GM12892 (cell line): ENCODE measurements at places on chromosomes 7 and 10.

DNA sequence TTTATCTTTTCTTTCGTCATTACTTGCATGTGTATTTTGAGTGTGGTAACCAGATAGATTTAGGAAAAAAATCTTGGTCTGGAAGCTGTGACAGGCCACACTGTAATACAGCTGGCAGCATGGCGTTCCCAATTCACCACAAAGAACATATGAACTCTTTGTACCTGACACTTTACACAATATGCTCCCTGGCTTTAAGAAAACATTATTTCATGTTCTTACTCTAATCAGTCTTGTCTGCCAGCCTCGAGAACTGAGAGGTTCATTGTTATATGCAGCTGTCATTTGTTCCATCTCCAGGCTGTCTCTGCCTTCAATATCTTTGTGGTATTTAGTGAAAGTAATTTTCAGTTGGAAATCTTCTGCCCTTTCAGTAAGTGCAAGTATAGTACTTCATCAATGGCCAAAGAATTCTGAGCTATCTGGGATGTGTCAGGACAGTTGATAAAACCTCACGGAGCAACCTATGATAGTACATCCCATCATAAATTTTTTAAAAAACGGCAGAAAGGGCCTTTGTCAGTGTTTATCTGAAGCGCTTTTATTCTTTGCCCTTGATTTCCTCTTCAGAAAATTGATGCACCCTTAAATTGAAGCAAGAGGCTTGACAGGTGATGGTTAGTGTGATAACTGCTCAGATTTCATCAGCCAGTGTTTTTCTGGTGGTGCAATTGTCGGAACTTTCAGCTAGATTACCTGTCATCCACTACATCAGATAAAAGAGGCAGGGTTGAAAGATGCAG lies 146.3 kb upstream of the SP8 start:
- DNase-seq: no peak

- no peak for DNase-seq
Observed at GRCh38 chr10:68403701-68404100, 3.4 kb downstream of the RUFY2 start.

- DNase-seq: no peak
Observed at GRCh38 chr10:67863094-67863493, 21.4 kb upstream of the SIRT1 start.

GRCh38 chr7:43303740-43304241 lies 191.3 kb downstream of the HECW1 start:
- no peak for DNase-seq

DNA sequence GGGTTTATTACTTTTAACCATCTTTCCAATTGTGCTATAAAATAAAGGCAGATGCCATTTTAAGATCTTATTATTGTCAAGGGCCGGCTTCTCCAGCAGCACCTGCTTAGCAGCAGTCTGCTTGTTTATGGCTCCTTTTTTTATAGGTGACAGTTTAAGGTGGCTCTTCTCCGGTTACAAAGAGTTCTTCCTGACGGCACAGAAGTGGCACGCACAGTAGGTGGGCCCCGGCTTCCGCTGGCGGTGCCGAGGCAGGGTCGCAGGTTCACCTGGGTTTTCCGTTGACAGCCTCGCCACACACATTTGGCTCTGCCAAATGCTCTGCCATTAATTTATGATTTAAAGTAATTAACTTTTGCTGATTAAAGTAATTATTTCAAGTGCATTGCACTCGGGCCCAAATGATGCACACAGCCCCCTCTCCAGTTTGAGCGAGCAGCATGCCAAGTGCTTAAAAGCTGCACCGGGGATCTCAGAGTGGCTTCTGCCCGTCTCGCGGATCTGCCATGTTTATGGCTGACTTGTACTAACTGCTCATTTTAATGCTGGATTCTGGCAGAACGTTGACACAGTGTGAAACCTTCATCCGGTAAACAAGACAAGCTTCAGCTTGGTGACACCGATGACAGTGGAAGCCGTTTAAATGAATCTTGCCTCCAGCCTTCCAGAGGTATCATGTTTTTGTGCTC lies 355.1 kb upstream of the MKI67 start:
- no peak for DNase-seq
